Activated naive CD4-positive, alpha-beta T cell (primary cell): ENCODE measurements at places on chromosomes 2 and 18.

GRCh38 chr2:38733300-38733971, 17.7 kb downstream of the SRSF7 start:
- no peak for DNase-seq

- no peak for DNase-seq
Measured at GRCh38 chr2:241802421-241803318, 6.3 kb upstream of the NEU4 start.

DNA sequence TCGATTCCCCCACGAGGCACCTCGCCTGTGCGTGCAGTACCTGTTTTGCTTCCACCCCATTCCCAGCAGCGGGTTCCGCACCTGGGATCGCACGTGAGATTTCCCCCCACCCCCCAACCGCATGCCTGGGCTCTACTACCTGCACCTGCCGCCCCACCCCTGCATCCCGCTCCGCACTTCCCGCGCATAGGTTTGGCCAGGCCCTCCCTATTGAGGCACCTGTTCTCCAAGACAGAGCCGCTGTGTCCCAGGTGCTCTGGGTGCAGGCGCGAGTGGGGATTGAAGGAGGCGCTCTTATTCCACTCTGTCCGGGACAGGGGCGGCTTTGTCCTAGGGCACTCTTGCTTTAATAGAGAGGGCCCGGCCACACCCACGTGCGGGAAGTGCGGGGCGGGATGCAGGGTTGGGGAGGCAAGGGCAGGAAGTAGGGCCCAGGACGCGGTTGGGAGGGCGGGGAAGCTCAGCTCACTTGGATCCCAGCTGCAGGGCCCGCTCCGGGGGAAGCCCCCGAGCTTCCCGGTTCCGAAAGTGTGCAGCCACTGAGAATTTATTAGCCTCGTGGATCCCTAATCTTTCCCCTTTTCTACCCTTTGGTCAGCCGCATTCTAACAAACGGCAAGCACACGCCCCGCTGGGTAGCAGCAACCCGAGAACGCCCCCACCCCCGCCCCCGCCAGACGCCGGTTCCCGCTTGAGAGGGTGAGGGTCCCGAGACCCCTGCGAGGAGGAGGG, 670 bp upstream of the MOCOS start:
- DNase-seq, result no peak

DNA sequence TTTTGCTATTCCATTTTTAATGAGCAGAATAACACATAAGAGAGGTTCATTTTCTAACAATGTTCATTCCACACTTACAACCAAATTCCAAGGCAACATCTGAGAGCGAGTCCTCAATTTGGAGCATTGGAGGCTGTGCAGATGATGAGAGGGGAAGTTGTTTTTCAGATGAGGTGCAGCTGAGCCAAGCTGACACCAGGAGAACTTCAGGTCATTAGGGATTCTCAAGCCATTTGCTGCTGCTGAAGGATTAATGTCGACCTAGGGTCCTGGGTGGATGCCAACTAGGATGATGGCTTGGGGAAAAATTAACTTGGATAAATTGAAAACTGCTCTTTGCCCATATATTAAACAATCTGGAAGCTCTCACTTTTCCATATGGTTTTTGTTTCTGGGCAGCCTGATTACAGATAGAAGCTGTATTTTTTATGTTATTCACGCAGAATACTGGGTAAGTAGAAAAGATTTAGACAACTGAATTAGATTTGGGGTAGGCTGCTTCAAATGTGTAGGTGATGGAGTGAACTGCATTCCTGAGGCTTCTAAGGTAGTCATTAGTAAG, 206.4 kb upstream of the SLC39A10 start:
- no peak for DNase-seq
